ENCODE measurements at places on chromosomes 3 and 15.
A peak's percentile ranks its signal among the peaks of the same experiment; 100 is the strongest.

DNA sequence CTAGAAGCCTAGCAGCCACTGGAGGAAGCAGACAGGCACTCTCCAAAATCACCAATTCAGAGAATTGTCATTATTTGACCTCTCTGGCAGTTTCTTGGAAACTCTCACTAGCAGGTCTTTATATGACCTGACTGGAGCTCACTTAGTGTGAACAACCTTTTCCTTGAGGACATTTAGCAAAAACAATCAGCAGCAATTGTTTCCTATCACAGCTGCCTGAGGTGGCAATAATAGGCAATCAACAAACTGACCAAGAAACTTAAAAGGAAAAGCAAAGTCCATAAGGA lies 162.4 kb upstream of the STT3B start:
- no peak for DNase-seq

GRCh38 chr3:140020541-140020940 lies 85.6 kb downstream of the CLSTN2 start:
- DNase-seq = no peak

GRCh38 chr3:36874424-36874823 lies 70.4 kb downstream of the TRANK1 start:
- no peak for DNase-seq

DNA sequence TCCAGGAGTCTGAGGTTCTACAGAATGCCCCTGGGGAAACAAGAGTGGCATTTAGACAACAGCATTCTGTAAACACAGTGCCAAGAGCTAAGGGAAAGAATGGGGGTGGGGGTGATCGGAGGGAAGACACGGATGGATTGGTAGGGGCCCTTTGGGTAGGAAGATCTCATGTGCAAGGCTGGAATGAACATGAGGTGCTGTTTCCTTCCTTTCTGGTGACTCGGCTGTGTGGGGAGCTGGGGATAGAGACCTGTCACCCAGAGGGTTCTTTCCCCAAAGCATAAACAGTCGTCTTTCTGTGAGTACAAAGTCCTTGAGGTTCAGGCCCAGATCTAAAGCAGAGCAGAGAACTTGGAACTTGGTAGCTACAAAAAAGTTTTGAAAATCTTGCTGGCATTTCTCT lies 11.7 kb downstream of the TPM1 start:
- no peak for DNase-seq

- DNase-seq = peak; percentile 67
These were observed at the start of gene DLL4 for GRCh38 chr15:40928821-40929659. Gene DLL4 (plus strand): TSS chr15:40929340. CDS start chr15:40929669, 329 bp downstream.

- no peak for DNase-seq
These were observed 157.1 kb upstream of the TGFBR2 start for GRCh38 chr3:30449290-30449632.

- no peak for DNase-seq
These were observed 23.7 kb upstream of the THSD4 start for GRCh38 chr15:71091601-71092000.

GRCh38 chr3:12336099-12336498 lies 47.2 kb downstream of the PPARG start:
- DNase-seq = no peak

- no peak for DNase-seq
These were observed 30.2 kb downstream of the EIF4E3 start for GRCh38 chr3:71695000-71695482.

DNA sequence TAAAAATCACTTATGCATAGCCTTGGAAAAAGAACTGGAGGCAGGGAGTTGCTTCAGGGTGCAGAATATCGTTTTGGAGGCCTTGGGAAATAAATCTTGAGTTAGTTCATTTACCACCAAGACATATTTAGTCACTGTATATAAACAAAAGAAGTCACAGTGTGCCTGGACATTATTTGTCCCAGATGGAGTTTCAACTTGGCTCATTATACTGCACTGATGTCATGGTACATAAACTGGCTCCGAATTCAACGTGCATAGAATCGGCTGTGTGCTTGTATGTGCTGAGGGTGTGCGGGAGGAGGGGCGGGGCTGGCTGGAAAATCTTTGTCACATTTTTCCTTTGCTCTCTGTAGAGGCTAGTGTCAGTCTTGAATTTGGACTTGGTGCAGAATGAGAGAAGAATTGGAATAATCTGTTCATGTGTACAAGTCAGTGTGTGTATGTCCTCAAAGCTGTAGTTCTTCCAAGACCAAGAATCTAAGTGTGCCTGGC lies 86.6 kb downstream of the FNDC3B start:
- peak; percentile 68 for DNase-seq

DNA sequence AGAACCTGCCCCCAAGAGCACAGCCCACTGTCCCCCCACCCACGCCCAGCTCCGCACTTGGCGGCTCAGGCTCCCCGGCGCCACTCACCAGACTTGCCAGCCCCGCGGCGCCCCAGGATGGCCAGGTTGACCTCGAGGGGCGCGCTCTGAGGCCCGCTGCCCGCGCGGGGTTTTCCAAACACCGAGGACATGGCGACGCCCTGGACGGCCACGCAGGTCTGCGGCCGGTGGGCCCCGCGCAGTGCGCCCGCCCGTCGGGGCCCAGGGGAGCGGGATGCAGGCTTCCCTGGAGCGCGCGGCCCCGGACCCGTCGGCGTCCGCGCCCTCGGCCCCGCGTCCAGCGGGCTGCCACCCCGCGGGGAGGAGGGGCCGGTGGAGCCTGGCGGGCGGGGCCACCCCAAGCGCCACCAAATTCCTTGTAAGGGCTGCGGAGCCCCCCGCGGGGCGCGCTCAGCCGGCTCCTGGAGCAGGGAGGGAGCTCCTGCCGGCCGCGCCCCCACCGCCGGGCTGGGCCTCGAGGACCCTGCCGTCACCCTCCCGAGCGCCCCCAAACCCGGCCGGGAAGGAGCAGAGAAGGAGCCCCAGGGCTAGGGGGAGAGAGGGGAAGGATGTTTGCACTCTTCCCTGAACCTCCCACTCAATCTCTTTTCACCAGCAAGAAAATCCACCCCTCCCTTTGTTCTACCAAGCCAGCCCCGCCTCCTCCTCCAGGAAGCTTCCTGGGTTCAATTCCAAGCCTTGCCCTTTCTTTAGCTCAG lies at the start of gene RASL12:
Gene RASL12 (minus strand): TSS at position 347 of the 758 bp plus-strand sequence. CDS start 156 bp downstream, at position 191.
- DNase-seq = peak; percentile 52

- no peak for DNase-seq
These were observed 195.6 kb upstream of the AZI2 start for GRCh38 chr3:28544236-28544635.

- no peak for DNase-seq
These were observed 16.5 kb downstream of the TPM1 start for GRCh38 chr15:63059075-63059474.

GRCh38 chr3:142022381-142022780 lies 127.0 kb downstream of the TFDP2 start:
- DNase-seq = no peak

GRCh38 chr3:132435224-132435910 lies 18.1 kb downstream of the DNAJC13 start:
- no peak for DNase-seq

DNA sequence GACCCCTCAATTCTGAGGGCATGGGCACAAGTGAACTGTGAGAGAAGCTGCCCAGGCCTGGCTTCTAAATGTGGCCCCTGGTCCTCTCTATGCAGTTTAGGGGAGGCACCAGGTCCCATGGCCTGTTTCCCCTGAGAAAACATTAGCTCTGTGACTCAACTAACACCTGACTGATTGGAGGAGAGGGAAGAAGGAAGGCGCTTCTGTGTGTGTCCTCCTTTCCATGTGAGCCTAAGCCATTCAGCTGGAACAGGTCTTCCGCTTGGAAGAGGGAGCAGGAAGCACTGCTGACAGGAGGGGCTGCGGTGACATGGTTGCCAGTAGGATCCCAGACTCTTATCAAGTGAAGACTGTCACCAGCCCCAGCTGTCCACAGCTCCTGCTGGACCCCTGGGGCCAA lies 79.5 kb downstream of the MYLK start:
- DNase-seq = no peak

DNA sequence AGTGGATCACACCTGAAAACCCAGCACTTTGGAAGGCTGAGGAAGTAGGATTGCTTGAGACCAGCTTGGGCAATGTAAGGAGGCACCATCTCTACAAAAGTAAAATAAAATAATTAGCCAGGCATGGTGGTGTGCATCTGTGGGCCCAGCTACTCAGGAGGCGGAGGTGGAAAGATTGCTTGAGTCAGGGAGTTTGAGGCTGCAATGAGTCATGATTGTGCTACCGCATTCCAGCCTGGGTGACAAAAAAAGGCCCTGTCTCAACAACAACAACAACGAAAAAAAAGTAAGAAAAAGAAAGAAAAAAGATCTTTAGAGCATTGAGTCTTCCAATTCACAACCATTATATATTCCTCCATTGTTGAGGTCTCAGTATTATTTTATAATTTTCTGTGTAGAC lies 192.4 kb upstream of the DPH6 start:
- DNase-seq = no peak

GRCh38 chr3:22691407-22691806 lies 511.7 kb upstream of the UBE2E2 start:
- DNase-seq = no peak

DNA sequence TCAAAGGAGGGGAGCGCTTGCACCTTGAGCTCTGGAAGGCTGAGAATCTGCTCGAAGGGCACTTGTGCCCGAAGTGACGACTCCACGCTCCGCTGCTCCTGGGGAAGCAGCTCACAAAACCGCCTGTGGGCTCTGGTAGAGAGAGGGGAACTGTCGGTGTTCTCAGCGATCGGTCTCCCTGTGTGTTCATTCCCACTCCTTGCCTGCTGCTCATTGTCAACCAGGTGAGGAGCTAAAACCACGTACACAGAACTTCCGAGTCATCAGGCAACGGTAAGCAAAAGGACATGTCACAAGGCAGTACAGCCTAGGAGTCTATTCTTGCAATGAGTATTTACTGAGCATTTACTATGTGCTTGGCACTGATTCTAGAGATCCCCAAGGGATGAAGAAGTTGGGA lies 1.5 kb downstream of the CIB1 start:
- no peak for DNase-seq

DNA sequence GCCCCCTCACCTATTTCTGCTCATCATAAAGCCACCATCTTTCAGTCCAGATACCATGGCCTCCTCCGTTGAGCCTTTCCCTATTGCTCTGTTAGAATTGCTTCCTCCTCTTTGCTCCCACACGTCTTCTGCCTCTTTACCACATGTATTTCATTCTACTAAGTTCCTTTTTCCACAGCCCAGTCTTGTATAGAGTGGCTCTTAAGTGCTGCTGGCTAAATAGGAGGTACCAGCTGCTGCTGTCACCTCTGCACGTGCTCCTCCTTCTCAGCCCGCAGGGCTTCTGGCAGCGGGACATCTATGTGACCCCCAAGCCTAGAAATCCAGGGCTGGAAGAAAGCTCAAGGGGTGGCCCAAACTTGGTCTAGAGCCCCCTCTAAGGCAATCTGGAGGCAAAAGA lies 38.8 kb upstream of the PLXND1 start:
- no peak for DNase-seq

- no peak for DNase-seq
These were observed 240.8 kb downstream of the NFKBIZ start for GRCh38 chr3:102089904-102090720.

DNA sequence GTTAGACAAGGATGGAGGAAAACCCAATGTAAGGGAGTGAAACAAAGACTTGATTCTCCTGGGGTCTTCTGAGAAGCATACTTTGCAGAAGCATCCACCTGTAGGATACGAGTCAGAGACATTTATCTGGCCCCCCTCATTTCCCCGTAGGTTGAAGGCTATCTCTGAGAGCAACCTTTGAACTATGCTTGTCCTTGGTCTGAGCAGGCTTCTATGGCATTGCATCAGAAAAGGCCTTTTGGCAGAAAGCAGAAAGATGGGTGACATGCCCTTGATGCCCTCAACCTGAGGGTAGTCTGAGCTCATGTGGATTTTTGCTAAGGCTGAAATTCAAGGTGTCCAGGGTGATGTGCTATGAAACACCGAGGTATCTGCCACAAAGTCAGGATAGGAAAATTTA lies 131.6 kb upstream of the SGO1 start:
- DNase-seq = no peak

GRCh38 chr15:36691579-36692357 lies 112.3 kb downstream of the CDIN1 start:
- DNase-seq = no peak

DNA sequence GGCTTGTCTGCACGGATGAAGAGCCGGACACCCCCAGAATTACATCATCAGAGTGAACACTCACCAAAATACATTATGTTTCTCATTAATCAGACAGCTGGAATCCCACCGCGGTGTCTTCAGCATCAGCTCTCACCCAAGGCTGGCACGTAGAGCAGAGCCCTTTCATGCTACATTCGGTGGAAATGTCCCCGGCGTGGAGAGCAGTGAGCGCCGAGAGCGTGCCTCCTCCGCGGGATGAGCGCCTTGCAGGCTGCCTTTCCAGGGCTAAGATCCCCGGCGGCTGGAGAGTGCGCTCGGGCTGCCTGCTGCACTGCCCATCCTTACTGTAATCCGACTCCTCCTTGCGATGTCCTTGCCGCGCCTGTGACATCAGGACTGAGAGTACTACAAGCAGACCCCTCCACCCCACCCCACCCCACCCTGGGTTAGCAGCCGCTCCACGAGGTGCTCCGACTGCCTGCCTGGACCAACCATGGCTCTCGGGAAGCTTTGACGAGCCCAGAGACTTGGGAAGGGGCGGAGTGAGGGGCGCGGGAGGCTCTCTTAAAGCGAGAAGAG lies at the start of gene ZNF385D:
Gene ZNF385D (minus strand): TSS at position 380 of the 561 bp plus-strand sequence. CDS start 294 bp downstream, at position 86.
- DNase-seq = peak; percentile 72

DNA sequence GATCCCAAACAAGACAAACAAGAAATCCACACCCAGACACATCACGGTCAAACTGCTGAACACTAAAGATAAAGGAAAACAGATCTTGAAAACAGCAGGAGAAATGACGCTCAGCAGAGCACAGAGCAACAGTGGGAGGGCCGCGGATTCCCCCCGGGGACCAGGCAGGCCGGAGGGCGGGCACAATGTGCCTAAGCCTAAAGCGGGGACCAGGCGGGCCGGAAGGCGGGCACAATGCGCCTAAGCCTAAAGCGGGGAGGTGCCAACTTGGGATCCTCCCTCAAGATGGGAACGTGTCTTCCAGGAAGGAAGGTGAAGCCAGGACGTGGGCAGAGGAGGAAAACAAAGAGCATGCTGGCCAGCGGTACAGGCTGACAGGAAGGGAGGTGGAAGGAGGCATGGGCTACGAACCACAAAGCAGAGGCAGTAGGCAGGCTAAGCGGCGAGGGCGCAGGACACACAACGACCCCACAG lies 31.1 kb downstream of the CYFIP1 start:
- DNase-seq = peak; percentile 83

GRCh38 chr3:14147066-14147435 lies 22.2 kb downstream of the TMEM43 start:
- DNase-seq = no peak

- DNase-seq = peak; percentile 27
These were observed 866 bp downstream of the TNIK start for GRCh38 chr3:171459137-171459941.

- DNase-seq = no peak
These were observed 304.9 kb upstream of the ADAMTS9 start for GRCh38 chr3:64992530-64993285.

GRCh38 chr3:38111201-38111600 lies 25.7 kb downstream of the ACAA1 start:
- no peak for DNase-seq

Data from left ventricle myocardium inferior (tissue), 1 donor.